ENCODE measurements at places on chromosomes 7 and 10.

GRCh38 chr10:21514818-21515351 lies 10.6 kb downstream of the SKIDA1 start:
- no peak for DNase-seq

DNA sequence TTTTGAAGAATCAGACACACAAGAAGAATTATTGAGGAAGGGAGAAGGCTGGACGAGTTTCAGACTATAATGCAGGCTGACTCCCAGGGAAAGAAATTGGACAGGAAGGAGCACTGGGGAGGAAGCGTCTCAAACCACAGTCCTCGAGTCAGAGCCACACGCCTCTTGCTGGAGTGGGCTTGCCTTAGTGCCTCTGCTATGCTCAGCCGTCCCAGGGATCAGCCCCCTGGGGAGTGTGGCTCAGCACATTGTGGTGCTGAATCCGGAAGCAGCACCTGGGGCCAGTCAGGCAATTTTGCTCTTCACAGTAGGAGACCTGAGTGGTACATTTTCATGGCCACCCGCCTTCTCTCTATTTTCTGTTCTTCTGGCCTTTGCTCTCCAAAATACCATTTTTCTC lies 67.4 kb upstream of the SLC35G1 start:
- no peak for DNase-seq

- no peak for DNase-seq
Measured at GRCh38 chr7:408751-409311, 110.8 kb downstream of the PDGFA start.

DNA sequence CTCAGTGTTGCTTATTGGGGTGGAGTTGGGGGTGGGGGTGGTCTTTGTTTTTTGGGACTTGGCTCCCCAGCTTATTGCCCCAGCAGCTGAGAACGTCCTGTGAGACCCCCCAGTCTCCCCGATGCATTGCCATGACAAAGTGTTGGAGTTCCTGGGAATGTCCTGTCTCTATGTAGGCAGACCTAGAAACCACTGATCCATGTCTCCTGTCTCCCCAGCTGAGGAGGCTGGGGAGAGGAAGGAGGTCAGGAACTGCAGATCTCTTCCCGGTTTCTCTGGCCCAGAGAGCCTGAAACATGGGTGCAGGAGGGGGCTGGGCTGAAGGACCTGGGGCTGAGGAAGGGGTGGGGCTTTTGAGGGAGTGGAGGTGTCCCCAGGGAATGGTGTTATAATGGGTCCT lies 80.2 kb upstream of the GTF2IRD1 start:
- DNase-seq: no peak

DNA sequence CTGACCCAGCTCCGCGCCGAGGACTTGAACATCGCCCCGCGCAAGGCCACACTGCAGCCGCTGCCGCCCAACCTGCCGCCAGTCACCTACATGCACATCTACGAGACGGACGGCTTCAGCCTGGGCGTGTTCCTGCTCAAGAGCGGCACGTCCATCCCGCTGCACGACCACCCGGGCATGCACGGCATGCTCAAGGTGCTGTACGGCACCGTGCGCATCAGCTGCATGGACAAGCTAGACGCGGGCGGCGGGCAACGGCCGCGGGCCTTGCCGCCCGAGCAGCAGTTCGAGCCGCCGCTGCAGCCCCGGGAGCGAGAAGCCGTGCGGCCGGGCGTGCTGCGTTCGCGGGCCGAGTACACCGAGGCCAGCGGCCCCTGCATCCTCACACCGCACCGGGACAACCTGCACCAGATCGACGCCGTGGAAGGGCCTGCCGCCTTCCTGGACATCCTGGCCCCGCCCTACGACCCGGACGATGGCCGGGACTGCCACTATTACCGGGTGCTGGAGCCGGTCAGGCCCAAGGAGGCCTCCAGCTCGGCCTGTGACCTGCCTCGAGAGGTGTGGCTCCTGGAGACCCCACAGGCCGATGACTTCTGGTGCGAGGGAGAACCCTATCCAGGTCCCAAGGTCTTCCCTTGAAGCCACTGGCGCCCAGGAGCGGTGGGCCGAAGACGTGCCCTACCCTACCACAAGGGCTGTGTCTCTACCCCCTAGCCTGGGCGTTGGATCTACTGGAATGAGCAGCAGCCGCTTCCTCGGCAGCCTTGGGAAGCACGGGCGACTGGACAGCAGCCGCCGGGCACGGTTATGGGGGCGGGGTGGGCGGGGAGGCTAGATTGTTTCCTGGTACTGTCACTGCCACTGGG lies 945 bp downstream of the ADO start:
- no peak for DNase-seq

DNA sequence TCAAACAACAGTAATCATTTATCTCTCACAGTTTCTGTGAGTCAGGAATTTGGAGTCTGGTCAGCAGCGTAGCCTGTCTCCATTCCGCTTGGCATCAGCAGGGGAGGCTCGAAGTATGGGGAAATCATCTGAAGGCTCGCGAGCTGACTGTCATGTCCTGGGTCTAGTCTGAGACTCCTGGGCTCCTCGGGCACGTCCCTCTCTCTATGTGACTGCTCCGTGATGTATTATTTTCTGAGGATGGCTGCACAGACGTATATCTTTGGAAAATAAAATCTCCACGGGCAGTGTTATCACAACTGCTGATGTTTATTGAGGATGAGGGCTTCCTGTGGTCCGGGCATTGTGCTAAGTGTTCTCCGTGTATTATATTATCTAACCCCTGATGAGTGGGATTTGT lies 23.3 kb upstream of the PCGF5 start:
- no peak for DNase-seq

- no peak for DNase-seq
Measured at GRCh38 chr10:125137601-125138438, 22.5 kb downstream of the CTBP2 start.

GRCh38 chr10:76411729-76412435 lies 980.5 kb downstream of the LRMDA start:
- DNase-seq: no peak

DNA sequence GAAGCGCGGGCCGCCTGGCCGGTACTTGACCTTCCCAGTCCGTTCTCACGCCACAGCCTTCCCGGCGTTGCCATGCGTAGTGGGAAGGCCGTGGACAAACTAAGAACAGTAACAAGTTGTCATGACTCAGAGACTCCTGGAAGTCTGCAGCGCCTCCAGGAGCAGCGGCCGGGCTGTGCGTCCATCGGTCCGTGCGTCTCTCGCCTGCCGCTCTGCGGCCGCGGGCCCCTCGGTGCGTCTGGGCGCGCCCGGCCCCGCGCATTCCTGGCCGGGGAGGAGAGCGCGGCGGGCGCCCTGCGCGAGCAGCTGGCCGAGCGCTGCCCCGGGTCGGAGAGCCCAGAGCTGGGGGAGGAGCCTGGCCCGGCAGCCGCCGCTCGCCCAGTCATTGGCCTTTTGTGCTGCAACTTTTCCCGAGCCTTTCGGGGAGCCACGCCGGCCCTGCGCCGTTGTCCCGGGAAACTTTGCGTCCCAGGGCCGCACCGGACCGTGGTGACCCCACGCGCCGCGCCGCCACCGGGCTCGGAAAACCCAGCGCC lies 123.7 kb downstream of the TACC2 start:
- DNase-seq: no peak

DNA sequence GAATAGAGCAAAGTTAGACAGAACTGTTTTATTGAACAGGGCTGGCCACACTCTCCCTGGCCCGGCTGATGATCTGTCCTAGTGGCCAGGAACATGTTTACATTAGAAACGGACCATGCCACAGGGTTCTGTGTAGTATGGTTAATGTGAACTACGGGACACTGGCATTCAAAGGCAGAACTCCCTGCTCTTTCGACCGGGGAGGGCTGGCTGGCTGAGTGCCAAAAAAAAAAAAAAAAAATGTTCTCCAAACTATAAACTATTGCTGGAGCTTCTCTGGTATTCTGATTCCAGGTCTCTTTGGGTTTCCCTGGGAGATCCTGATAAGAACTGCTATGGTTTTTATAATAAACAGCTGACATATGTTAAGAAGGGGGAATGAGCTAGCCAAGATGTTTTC lies 1262.6 kb upstream of the SORCS1 start:
- DNase-seq: no peak

DNA sequence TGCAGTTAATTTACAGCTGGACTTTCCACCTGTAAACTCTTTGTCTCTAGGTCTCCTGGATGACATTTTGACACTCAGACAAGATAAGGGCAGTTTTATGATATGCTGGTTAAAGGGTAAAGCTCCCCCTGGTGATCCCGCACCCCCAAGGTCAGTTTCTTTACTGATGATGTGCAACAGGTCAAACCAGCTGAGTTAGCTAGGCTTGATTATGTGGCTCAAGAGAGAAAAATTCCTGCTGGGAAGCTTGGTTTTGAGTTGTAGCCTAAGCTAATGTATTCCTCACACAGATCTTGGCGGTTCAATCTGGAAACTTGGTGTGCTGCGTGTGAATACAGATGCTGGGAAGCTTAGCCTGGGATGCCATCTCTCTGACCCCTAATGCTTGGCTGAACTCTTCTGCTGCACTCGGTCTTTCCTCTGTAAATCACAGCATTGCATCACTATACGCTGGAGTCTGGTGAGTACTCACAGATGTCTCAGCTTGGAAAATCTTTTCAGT lies 11.4 kb upstream of the AKR1D1 start:
- DNase-seq: no peak

- DNase-seq: no peak
Measured at GRCh38 chr7:151228024-151228866, 1.2 kb upstream of the ABCF2 start.
